CD14-positive monocyte (primary cell): ENCODE measurements at places on chromosomes 6 and 20. TPM values are rescaled to one million over a fixed set of nuclear protein-coding genes. Genes with fewer than 3 reads are reported as not detected.

Gene PGK2
- polyA plus RNA-seq: not detected in 2 replicates

Gene PRRC2A
- polyA plus RNA-seq: 76.7 and 101 TPM in 2 replicates

Gene VIP
- not detected for polyA plus RNA-seq

Gene CCN6
- polyA plus RNA-seq: not detected in 2 replicates

Gene ZSCAN23
- polyA plus RNA-seq: not detected

Gene REM1
- not detected for polyA plus RNA-seq

Gene SLC17A3
- polyA plus RNA-seq: not detected in 2 replicates

Gene COL10A1
- polyA plus RNA-seq: not detected in 2 replicates

Gene ANKRD66
- not detected for polyA plus RNA-seq

Gene C6orf58
- polyA plus RNA-seq: not detected in 2 replicates

Gene TRDN
- not detected for polyA plus RNA-seq

Gene SLC35B3
- 3.6 and 9.3 TPM in 2 replicates for polyA plus RNA-seq

Gene VARS2
- polyA plus RNA-seq: 7.6 TPM

Gene TCF21
- polyA plus RNA-seq: not detected in 2 replicates

Gene CDH4
- polyA plus RNA-seq: not detected

Gene RCAN2
- polyA plus RNA-seq: not detected in 2 replicates

Gene C20orf141
- polyA plus RNA-seq: not detected

Gene FOXC1
- polyA plus RNA-seq: not detected

Gene CTAGE9
- polyA plus RNA-seq: not detected
